SJSA1 (cell line): ENCODE measurements at places on chromosomes 5 and 9. TPM values are rescaled to one million over a fixed set of nuclear protein-coding genes. Genes with fewer than 3 reads are reported as not detected.

PCDHGA3 gene
- 0.26 TPM in 1 of 2 replicates, not detected in the other for total RNA-seq

SOX30 gene
- total RNA-seq, result 2.7 and 5.8 TPM in 2 replicates

IL5 gene
- total RNA-seq, result not detected in 2 replicates

DNA sequence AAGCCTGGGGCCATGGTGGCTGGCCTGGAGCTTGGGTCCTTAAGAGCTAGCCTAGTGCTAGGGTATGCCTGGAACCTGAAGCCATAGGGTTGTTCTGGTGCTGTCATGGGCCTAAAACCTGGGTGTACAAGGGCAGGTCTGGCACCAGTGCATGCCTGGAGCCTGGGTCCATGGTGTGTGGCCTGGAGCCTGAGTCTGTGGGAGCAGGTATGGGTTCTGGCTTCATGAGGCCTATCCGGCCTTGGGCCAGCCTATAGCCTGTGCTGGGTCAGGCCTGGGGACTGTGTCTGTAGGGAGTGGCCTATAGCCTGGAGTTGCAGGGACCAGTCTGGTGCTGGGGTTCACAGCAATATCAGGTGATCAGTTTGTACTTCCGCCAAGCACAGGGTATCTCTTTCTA lies 347.2 kb upstream of the MEF2C start:
- no peak for DNase-seq

- DNase-seq, result no peak
Observed at GRCh38 chr5:173237143-173237874, 2.3 kb upstream of the NKX2-5 start.
